Subcutaneous adipose tissue (tissue), 4 donors: ENCODE measurements at places on chromosomes 13 and 19. TPM values are rescaled to one million over a fixed set of nuclear protein-coding genes. Genes with fewer than 3 reads are reported as not detected.

KIR2DL4 gene
- 0.75 TPM for total RNA-seq

SPRY2 gene
- 84.9 TPM for total RNA-seq

SIAH3 gene
- total RNA-seq, result not detected

CYP4F8 gene
- total RNA-seq, result not detected

PALM3 gene
- not detected for total RNA-seq

IZUMO4 gene
- total RNA-seq, result 10.3 TPM

HSPBP1 gene
- 8.7 TPM for total RNA-seq

CEACAM7 gene
- not detected for total RNA-seq

SGCG gene
- total RNA-seq, result 0.82 TPM

SERPINE3 gene
- not detected for total RNA-seq

ELANE gene
- total RNA-seq, result 2.4 TPM

ZNF14 gene
- 7.1 TPM for total RNA-seq

TRPM4 gene
- total RNA-seq, result 10.5 TPM

PTGER1 gene
- not detected for total RNA-seq

PDCD2L gene
- 7.9 TPM for total RNA-seq

ZNF649 gene
- 7.8 TPM for total RNA-seq

PALM gene
- total RNA-seq, result 228 TPM

IQCN gene
- total RNA-seq, result 3.5 TPM

KIR3DL2 gene
- not detected for total RNA-seq

SMIM7 gene
- total RNA-seq, result 91.1 TPM

SELENOV gene
- not detected for total RNA-seq

MPND gene
- 13.2 TPM for total RNA-seq

TPTE2 gene
- 0.94 TPM for total RNA-seq

ANGPTL4 gene
- total RNA-seq, result 237 TPM

LHB gene
- not detected for total RNA-seq

SETDB2 gene
- 18.2 TPM for total RNA-seq

NLRP9 gene
- not detected for total RNA-seq

TMEM91 gene
- total RNA-seq, result 22.6 TPM

DPF1 gene
- total RNA-seq, result not detected

SIGLEC6 gene
- 2.5 TPM for total RNA-seq

KLK12 gene
- total RNA-seq, result not detected

ANGPTL8 gene
- 1.9 TPM for total RNA-seq

CYSLTR2 gene
- total RNA-seq, result 0.33 TPM

FAM216B gene
- not detected for total RNA-seq

TMC4 gene
- total RNA-seq, result 1.1 TPM

UPK1A gene
- total RNA-seq, result not detected

EFNA2 gene
- not detected for total RNA-seq

MAST3 gene
- 5.9 TPM for total RNA-seq

GPR4 gene
- 2.0 TPM for total RNA-seq

MEIS3 gene
- total RNA-seq, result 10.5 TPM

CELF5 gene
- not detected for total RNA-seq

CEACAM4 gene
- not detected for total RNA-seq

LILRB3 gene
- total RNA-seq, result 156 TPM

MAB21L1 gene
- 3.5 TPM for total RNA-seq

SULT2B1 gene
- total RNA-seq, result not detected

CCDC194 gene
- not detected for total RNA-seq
